ENCODE measurements at places on chromosomes 12 and 14.

- no peak for DNase-seq
Observed at GRCh38 chr12:4829793-4830162, 79.9 kb upstream of the KCNA1 start.

DNA sequence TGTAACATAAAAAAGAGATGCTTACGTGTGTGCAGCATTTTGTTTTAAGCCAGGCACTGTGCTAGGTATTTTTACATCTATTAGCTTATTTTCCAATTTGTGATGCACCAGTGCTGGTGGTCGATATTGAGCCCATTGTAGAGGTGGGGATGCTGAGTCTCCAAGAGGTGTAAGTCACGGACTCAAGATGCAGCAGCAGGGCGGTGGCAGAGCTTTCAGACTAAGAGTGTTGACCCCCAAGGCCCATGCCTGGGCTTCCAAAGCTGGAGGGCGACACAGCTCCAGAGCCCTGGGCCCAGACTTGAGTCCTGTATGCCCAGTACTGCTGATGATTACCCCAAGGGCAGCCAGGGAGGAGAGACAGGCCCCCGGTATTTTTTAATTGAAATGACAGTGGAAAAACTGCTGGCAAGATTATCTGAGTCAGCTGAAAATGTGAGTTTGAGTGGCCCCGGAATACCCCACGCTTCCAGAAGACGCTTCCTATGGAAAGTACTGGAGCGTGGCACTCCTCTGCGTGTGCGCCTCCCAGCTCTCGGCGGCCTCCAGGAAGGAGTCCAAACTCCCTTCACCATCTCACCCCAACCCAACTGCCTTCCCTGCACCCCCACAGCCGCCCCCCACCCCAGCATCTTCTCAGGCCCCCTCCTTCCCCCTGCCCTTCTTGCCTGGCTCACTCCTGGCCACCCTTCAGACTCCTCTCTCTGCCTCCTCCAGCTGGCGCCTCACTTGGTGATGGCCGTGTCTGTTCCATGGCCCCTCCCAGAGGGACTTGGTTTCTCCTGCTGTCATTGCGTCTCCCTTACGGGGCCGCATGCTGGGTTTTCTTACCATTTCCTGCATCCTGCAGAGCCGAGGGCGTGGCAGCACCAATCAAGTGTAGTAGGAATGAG lies 40.7 kb downstream of the ELK3 start:
- DNase-seq = no peak

DNA sequence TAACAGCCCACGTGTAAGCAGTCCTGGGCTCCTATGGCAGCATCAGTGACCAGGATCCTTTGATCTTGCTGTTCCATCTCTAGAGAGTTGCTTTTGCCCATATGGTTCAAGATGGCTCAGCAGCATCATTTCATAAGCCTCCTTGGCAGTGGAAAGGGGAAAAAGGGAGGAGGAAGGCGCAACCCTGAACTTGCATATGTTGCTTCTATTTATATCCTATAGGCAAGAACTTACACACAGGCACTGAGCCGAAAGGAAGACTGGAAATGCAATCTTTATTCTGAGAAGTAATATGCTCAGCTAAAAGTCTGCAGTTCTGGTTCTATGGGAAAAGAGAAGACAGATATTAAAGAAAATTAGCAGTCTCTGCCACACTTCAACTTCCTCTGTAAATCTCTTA lies 167.7 kb upstream of the PLXNC1 start:
- no peak for DNase-seq

DNA sequence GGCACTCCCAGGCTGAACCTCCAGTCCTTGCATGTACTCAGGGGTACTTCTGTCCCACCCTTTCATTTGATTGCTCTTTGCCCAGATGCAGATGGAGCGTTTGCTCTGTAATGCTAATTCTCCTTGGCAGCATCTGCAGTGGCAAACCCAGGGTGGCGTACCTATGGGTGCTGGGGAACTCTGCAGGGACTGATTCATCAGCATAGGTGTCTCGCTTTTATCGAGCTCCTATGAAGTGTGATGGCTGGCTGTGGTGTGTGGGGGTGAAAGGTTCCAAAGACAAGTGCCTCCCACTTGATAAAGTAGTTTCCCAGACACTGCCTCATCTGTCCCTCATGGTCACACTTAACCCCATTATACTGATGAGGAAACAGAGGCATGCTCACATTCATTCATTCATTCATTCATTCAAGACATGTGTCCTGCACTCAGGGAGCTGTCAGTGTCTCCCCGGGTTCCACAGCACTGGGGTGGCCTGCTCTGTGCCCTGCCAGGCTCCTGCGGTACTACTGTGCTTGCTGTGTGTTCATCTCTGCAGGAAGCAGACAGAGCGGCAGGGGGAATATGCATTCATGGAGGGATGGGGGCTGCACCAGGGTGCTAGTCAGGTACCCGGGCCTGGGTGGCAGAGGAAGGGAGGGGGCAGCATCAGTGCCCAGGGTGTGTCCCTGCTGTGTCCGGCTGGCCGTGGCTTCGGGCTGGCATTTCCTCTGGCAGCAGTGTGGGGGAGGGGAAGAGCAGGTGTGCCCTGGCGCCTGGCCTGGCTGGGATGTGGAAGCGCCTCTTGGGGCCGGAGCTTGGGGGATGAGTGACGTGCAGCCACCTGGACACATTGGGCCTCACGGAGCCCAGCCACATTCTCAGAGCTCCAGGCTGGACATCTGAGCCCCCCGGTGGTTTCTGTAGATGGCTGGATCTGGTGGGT lies 110.9 kb downstream of the TSPAN9 start:
- DNase-seq = no peak

- no peak for DNase-seq
Observed at GRCh38 chr12:23906329-23906728, 43.1 kb downstream of the SOX5 start.

- no peak for DNase-seq
Observed at GRCh38 chr14:75141967-75142366, 15.1 kb upstream of the NEK9 start.

DNA sequence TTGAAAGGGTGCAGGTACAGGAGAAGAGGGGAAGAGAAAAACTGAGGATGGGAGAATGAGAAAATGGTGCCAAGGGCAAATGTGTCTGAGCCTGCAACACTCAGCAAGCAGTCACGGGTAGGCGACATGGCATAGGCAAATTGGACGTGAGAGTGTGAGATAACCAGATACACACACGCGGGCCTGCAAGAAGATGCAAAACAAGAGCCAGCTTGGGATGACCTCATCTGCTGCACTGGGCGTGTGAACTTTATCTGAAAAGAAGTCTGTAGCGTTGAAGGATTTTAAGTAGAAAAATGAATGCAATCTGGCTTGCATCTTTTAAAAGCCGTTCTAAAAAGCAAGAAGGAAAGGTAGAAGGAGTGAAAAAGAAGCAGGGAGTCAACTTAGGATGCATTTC lies 160.4 kb downstream of the NTF3 start:
- DNase-seq = no peak

DNA sequence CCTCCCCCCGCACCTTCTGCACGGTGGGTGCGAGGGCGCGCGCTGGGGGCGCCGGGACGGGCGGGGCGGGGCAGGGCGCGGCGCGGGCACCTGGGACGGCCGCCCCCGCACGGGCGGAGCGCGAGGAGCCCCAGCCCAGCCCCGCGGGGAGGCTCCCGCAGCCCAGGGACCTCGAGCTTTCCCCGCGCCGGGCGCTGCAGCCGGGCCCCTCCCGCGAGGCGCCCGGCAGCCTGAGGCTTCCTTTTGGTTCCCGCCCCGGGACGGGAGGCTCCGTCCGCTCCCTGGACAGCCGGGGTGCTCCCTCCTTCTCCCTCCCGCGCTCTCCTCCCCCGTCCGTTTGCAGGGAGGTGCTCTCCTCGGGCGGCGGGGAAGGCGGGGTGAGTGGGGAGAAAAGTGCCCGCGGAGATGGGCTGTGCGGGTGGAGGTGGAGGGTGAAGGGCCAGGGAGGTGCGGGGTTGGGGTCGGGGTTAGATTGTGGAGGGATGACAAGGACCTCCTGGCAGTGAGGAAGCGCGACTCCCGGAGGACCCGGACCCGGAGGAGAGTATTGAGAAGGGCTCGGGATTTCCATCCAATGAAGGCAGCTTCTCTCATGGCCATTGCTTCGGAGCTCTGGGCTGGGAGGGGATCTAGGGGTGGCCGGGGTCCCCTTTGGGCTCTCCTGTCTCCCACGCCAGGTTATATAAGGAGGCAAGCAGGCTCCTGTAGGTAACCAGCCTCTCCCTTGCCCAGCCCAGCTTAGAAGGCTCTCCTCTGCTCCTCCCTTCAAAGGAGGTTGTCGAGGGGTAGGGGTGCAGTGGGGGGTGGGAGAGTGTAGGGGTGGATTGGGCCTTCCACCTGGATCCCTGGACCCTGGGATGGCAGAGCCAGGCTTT lies 645 bp downstream of the JDP2 start:
- DNase-seq = no peak

- DNase-seq = no peak
Observed at GRCh38 chr14:74348241-74348734, at the start of gene VRTN. VRTN (plus strand) TSS chr14:74348471; CDS start chr14:74356784, 8,313 bp downstream.

DNA sequence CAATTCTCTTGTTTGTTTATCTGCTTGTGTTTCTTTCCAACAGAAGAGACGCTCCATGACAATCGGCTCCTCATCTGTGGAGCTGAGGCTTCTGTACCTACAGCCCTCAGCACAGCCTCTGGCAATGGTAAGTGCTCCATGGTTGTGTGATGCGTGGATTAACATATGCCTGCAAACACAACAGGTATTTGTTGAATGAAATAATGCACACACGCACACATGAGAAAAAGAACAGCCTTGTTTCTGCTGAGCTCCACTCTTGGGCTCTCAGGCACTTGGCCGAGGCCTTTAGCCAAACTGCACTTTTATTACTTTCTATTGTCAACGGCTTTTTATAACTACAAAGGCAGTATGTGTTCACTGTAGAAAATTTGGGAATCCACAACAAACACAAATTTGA lies 120.4 kb upstream of the TMCC3 start:
- DNase-seq = no peak

DNA sequence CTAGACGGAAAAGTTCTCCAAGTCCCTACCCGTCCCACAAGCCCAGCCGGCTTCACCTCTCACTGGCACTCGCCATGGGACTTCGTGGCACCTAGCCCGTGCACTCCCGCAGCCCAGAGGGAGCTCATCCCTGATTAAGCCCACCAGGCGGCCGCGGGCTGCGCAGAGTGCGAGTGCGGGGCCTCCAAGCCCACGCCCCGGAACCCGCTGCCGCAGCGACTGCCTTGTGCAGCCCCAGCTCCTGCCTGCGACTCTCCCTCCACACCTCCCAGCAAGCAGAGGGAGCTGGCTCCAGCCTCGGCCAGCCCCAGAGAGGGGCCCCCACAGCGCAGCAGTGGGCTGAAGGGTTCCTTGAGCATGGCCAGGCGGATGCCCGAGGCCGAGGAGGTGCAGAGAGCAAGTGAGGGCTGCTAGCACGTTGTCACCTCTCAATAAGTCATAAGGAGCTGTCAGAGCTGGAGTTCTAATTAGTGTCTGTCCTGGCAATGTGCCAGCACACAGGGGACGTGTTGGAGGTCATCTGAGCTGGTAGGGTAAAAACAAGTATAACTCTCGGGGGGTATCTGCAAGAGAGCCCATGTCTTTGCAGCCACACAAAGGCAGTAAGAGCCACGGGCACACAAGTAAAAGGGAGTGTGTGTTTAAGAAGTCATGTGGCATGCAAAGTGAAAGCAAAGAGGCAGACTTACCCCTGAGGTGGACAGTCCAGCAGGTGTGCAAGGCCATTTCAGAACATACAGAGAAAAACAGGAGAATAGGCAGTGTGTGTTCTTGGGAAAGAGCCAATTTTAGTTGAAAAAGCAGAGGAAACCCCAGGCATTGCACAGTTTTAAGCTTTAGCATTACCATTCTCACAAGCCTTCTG lies 27.1 kb upstream of the TMTC2 start:
- DNase-seq = no peak

GRCh38 chr14:100004392-100004791 lies 60.8 kb upstream of the EVL start:
- no peak for DNase-seq

GRCh38 chr12:47242426-47242825 lies 162.7 kb upstream of the AMIGO2 start:
- no peak for DNase-seq

DNA sequence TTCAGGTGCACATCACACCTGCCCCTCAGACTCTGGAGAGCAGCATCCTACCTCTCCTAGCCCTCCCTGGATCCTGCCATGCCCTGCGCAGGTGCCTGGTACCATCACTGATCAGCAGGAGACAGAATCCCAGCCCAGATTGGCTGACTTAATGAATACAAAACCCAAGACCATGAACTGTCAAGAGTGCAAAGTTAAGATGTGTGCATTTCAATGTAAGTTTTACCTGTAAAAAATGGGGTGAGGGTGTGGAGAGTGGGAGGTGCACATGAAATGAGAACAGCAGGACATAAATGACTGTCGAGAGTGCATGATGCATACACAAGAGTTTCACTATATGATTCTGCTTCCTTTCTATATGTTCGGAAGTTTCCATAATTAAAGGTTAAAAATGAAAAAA lies 57.9 kb upstream of the GPR68 start:
- DNase-seq = no peak

- DNase-seq = no peak
Observed at GRCh38 chr14:50822501-50823042, 8.4 kb downstream of the NIN start.

- no peak for DNase-seq
Observed at GRCh38 chr14:65079768-65080167, 22.5 kb downstream of the MAX start.

- DNase-seq = no peak
Observed at GRCh38 chr14:103521438-103521950, 1.1 kb downstream of the CKB start.

DNA sequence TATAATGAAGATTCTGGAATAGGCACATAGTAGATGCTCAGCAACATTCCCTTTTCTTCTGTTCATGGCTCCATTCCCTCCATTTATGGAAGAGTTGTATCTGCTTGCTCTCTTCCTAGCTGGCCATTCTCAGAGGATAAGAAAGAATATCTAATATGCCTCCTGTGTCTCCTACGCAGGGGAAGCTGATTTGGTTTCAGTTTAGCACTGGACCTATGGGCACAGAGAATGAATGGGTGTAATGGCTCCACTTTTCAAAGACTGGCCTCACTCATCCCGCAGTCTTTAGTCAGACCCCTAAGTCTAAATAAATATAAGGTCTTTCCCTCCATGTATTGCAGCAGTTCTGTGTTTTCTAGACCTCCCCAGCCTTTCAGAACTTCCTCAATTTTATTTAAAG lies 2.0 kb downstream of the PKP2 start:
- no peak for DNase-seq

- DNase-seq = no peak
Observed at GRCh38 chr14:69484444-69485314, at the start of gene PLEKHD1. PLEKHD1 (plus strand) TSS chr14:69484728; CDS start chr14:69484966, 238 bp downstream.

DNA sequence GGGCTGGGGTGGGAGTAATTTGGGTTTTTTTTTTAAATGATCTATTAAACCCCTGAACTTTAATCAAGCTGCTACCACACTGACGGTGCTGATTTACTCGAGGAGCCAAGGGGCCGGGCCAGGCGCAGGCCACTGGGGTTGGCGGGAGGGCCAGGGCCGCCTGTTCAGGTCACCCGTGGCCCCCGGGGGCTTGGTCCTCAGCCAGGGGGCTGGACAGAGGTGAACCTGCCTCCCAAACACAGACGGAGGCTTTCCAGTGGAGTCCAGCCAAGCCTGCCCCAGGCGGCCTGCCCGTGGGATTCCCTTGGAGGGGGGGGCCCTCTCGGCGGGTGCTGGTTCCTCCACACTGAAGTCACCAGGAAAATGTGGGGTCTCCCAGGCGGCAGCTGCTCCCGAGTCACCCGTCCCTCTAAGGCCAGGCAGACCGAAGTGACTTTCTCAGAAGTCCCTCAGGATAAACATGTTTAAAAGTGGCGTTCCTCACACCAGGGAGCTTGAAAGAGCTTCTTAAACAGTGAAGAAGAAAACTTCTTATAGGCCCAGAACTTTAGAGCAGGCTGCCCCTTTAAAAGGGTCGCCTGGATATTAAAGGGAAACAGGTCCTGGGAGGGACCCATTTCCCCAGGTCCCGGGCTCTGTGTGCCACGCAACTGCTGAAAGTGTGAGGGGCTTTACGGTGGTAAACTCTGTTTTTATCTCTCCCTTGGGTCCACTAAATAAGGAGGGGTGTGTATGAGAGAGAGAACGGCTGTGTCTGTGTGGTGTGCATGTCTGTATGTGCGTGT lies 167.2 kb upstream of the GSC start:
- no peak for DNase-seq
